Activated CD8-positive, alpha-beta T cell treated with anti-CD3 and anti-CD28 coated beads, Interleukin-2, amount 10 ng/mL, durations not matched to agents 7 days and 5 days (primary cell): ENCODE measurements at places on chromosomes 1 and 21. TPM values are rescaled to one million over a fixed set of nuclear protein-coding genes. Genes with fewer than 3 reads are reported as not detected.

PLXNA2 gene
- total RNA-seq = 0.84 TPM

LRRN2 gene
- not detected for total RNA-seq

HUNK gene
- 0.24 TPM for total RNA-seq

COL8A2 gene
- total RNA-seq = 0.08 TPM

GRCh38 chr21:26583769-26584168, 10.7 kb upstream of the CYYR1 start:
- DNase-seq = no peak

- DNase-seq = peak; percentile 70
Observed at GRCh38 chr1:202852163-202852904, 36.6 kb downstream of the RABIF start.

DNA sequence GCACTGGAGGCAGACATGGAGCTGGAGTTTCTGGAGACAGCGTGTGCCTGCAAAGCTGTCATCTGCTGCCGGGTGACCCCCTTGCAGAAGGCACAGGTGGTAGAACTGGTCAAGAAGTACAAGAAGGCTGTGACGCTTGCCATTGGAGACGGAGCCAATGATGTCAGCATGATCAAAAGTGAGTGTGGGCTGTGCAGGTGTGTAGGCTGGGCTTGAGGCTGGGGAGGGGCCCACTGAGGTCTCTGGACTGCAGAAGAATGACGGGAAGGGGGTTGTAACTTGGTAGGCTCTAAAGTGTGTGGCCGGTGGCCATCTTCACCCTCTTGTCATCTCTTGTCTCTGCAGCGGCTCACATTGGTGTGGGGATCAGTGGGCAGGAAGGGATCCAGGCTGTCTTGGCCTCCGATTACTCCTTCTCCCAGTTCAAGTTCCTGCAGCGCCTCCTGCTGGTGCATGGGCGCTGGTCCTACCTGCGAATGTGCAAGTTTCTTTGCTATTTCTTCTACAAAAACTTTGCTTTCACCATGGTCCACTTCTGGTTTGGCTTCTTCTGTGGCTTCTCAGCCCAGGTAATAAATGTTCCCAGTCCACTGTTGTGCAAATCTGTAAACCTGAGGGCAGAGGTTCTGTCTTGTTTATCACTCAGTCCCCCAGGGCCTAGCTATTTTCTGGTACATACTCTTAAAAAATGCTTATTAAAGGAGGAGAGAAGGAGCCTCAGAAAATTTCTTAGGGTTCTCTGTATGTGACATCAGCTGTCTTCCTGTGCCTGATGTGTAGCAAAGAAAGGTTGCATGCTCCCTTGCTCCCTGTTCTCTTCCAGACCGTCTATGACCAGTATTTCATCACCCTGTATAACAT, 19.9 kb downstream of the ATP8B2 start:
- peak; percentile 77 for DNase-seq

- no peak for DNase-seq
Observed at GRCh38 chr1:42250164-42250563, 84.9 kb downstream of the FOXJ3 start.

B3GALT2 gene
- total RNA-seq = 0.63 TPM

- DNase-seq = no peak
Observed at GRCh38 chr1:237873487-237874211, 17.1 kb downstream of the ZP4 start.
